ENCODE measurements at places on chromosomes 2 and 18.

DNA sequence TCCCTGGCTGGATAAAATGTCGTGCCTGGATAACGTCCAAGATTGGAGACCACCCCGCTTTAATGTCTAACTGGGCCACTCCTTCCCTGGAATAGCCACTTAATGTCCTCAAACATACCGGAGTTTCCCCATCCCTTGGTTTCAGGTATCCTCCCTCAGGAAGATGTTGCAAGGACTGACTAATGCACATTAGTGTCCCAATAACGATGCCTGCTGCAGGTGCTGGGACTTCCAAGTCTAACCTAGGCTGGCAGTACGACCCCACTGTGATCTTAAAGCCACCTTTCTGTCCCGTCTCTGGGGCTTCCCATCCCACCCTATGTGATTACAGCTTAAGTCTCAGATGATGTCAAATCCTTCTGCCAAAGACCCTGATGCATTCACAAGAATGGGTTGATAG lies 1.1 kb upstream of the ATP6V1C2 start:
- DNase-seq = no peak

DNA sequence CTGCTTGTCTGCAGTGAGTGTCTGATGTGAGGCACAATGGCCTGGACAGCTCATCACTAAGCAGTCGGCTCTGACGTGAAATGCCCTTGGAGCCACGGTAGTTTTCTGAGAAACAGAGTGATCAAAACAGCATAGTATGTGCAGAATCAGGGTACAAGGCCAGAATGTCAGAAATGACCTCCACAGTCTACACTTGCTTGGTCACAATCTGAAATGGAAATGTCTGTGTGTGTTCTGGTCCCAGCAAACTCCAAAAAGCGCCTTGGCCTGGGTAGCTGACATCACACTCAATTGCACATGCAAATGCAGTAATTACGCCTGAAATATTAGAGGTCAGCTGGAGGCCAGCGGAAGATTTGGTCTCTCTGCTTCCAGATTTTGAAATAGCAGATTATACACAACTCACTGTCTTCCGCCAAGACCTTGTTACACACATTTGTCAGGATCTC lies 95.4 kb downstream of the CTAGE1 start:
- DNase-seq = no peak

GRCh38 chr2:221372159-221372884 lies 199.8 kb downstream of the EPHA4 start:
- no peak for DNase-seq

GRCh38 chr2:126358122-126358521 lies 297.8 kb upstream of the GYPC start:
- no peak for DNase-seq

GRCh38 chr2:185187421-185187820 lies 551.2 kb upstream of the FSIP2 start:
- no peak for DNase-seq

DNA sequence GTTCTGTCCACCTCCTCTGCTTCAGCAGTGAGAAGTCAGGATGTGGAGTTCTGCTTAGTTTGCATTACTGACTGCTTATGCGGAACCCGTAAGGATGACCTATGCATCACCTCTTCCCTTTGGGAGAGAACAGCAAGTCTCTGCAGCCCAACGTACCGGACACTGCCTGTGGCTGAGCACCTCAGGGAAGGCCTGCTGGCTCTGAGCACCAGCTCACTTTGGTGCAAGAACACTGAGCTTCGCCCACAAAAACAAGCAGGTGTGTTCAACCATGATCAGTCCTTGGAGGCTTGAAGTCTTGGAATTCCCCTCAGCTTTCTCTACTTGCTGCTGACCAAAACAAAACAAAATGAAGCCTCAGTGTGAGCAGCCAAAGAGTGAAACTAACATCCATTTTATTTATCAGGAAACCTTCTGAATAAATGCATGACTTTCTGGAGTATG lies 52.7 kb upstream of the NCK2 start:
- DNase-seq = peak; percentile 92

- peak; percentile 69 for DNase-seq
These were observed 63.4 kb downstream of the MREG start for GRCh38 chr2:215949991-215950404.

- DNase-seq = no peak
These were observed 39.5 kb downstream of the MBP start for GRCh38 chr18:77093067-77093430.

GRCh38 chr2:137535897-137536296 lies 428.4 kb upstream of the HNMT start:
- no peak for DNase-seq

DNA sequence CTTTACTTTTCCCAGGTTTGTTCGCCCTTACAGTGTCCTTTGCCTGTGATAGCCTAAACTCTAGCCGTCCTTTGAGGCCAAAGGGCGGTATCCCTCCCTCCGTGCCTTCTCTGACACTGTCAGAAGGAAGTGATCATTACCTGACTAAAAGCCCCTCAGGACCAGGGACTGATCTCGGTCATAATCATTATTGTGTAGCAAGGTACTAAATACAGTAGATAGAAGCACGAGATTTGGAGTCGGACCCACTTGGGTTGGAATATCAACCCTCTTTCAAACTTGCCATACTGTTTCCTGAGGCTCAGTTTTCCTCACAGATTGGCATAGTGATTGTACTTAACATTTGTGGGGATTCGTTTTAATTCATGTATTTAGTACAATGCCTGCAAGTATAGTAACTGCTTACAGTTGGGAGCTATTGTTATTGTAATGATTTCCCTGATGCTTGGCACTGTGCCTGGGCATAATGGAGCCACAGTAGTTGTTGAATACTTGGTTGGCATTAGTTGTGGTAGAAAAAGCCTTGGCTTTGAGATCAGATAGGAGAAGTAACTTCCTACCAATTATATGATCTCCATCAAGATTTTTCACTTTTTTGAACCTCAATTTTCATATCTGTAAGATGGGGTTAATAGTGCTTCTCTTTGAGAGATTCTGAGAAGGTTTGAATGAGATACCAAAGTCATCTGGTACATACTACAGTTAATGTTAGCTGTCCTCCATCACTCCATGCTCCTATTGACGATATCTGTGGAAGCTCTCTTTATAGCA lies 836 bp downstream of the STK11IP start:
- no peak for DNase-seq

DNA sequence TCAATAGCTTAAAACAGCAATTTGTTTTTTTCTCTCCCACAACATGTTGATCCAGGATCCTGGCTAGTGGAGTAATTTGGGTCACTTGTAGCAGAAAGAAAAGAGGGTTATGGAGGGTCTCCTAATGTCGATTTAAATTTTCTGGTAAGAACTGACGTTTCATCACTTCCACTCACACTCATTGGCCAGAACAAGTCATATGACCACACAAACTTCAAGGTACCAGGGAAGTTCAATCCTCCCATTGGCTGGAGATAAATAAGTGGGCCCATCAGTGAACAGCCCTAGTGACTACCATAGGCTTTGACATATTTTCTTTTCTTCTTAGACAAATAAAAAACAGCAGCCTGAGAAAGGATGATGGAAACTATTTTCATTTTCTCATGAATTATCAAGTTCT lies 8.3 kb upstream of the TMEM131 start:
- DNase-seq = no peak

GRCh38 chr2:177245010-177245422 lies 19.5 kb downstream of the NFE2L2 start:
- no peak for DNase-seq

GRCh38 chr18:31720867-31721266 lies 36.5 kb upstream of the B4GALT6 start:
- no peak for DNase-seq

DNA sequence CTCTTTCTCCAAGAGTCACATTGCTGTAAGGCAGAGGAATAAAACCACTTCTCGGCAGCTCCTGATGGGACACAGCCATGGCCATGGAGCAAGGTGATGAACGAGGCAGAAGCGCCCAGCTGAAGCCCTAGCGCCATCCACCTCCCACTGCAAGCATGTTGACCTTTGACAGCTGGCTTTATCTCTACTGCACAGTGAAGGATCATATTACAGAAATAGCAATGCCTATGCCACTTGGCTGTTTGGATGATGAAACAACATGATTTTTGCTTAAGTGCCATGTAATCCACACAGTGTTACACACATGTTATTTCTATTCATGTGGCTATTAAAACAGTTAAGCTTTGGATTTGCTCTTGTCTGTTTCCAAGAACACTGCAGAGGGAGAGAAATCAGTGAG lies 167.7 kb downstream of the VAPA start:
- no peak for DNase-seq

GRCh38 chr18:44679914-44680272 lies 795 bp upstream of the SETBP1 start:
- peak; percentile 60 for DNase-seq

DNA sequence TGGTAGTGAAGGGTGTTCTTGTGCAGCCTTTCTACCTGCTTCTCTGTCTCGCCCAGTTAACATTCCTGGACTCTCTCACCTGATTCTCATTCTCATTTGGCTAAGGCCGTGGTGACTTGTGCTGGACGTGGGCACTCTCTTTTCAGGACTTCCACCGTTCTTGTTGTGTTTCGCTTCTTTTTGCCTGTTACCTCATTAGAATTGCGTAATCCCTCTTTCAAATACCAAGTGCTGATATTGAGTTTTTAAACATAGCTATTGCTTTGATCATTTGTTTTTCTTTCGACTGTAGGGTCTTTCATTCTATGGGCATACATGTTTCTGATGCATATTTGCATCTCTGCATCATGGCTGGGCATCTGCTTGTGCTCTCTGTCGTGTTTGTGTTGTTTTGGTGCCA lies 287.0 kb downstream of the ALPK2 start:
- no peak for DNase-seq

GRCh38 chr2:238776003-238776760 lies 71.7 kb upstream of the TWIST2 start:
- no peak for DNase-seq

GRCh38 chr2:123696021-123696420 lies 329.1 kb upstream of the CNTNAP5 start:
- no peak for DNase-seq

DNA sequence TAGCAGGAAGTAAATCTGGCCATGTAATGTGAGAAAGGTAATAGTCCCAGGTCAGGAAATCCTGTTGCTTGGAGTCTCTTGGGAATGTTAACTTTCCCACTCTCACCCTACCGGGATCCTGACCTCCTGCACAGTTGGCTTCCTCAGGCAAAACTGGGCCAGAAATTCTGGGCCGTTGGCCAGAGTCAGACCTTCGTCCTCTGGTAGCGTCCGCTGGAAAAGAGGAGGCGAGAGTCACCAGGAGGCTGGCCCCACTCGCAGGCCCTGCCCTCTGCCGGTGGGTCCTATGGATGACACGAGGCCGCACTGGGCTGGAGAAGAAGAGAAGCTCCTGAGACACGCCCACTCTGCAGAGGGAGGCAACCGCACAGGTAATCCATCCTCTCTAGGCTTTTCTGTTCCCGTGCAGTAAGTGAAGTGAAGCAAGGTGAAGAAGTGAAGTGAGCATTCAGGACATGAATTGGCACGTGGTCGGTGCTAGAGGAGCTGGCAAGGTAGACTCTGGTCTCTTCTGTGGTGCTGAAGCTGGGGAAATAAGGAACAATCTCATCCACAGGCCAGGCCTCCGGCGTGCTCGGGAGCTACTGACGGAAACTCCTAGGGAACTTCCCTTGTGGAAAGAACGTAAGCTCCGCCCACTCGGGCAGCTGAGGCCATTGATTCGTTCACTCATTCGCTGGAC lies 182.7 kb upstream of the GLI2 start:
- DNase-seq = peak; percentile 37

- no peak for DNase-seq
These were observed 277.2 kb upstream of the HS6ST1 start for GRCh38 chr2:128595763-128596395.

GRCh38 chr2:144310889-144311608 lies 208.9 kb downstream of the ZEB2 start:
- no peak for DNase-seq

GRCh38 chr2:17317439-17317976 lies 200.7 kb downstream of the RAD51AP2 start:
- no peak for DNase-seq

GRCh38 chr2:21078296-21078695 lies 34.4 kb upstream of the APOB start:
- no peak for DNase-seq

- DNase-seq = no peak
These were observed 156.8 kb downstream of the GPD2 start for GRCh38 chr2:156592809-156593593.

- no peak for DNase-seq
These were observed 308.4 kb downstream of the NDUFA10 start for GRCh38 chr2:239716536-239717318.
